ENCODE measurements at places on chromosomes 4 and X. TPM values are rescaled to one million over a fixed set of nuclear protein-coding genes. Genes with fewer than 3 reads are reported as not detected.
A peak's percentile ranks its signal among the peaks of the same experiment; 100 is the strongest.

AFP gene
- polyA plus RNA-seq = not detected

EXOC1L gene
- not detected for polyA plus RNA-seq

TRAM1L1 gene
- 0.34 TPM for polyA plus RNA-seq

FAAH2 gene
- polyA plus RNA-seq = 0.10 TPM

GLA gene
- polyA plus RNA-seq = 19.9 TPM

DNA sequence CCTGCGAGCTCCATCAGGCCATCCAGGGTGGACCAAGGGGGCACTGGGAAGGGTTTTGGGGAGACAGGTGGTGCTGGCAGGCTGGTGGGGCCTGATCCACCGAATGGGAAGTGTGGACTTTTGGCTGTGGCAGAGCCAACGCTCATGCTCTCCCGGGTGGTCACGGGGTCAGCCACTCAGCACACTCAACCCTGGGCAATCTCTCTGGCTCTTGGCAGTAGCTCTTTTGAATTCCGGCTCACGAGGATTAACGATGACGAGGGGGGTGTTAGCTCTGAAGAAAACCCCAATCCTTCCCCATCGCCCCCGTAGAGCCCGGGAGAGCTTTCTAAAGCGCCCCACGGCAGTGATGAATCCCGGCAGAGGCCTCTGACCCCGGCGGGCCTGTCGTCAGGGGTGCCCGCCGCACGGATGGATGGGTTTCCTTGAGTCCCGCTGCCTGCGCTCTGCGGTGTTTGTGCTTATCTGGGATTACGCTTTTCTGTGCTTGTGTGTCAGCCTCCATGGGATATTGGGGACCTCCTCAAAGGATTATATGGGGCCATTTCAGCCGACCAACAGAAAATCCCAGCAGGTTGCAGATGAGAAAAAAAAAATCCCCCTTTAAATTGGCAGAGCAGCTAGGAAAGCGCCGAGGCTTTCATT lies 156.8 kb upstream of the PSAPL1 start:
- no peaks in the 10 kb centered on the region for H3K36me3 ChIP-seq
- no peaks in the 10 kb centered on the region for H3K4me1 ChIP-seq
- no peak overlapping the region for H3K27ac ChIP-seq
- no peaks in the 10 kb centered on the region for H3K27me3 ChIP-seq
- no peak for DNase-seq
- H3K4me3 ChIP-seq = no peak overlapping the region

- peak overlapping the region; percentile 60 for H3K4me3 ChIP-seq
- H3K27me3 ChIP-seq = no peaks in the 10 kb centered on the region
- H3K27ac ChIP-seq = peak overlapping the region; percentile 34
- H3K36me3 ChIP-seq = no peaks in the 10 kb centered on the region
Observed at GRCh38 chrX:102652031-102652688, 877 bp downstream of the GPRASP1 start.

DNA sequence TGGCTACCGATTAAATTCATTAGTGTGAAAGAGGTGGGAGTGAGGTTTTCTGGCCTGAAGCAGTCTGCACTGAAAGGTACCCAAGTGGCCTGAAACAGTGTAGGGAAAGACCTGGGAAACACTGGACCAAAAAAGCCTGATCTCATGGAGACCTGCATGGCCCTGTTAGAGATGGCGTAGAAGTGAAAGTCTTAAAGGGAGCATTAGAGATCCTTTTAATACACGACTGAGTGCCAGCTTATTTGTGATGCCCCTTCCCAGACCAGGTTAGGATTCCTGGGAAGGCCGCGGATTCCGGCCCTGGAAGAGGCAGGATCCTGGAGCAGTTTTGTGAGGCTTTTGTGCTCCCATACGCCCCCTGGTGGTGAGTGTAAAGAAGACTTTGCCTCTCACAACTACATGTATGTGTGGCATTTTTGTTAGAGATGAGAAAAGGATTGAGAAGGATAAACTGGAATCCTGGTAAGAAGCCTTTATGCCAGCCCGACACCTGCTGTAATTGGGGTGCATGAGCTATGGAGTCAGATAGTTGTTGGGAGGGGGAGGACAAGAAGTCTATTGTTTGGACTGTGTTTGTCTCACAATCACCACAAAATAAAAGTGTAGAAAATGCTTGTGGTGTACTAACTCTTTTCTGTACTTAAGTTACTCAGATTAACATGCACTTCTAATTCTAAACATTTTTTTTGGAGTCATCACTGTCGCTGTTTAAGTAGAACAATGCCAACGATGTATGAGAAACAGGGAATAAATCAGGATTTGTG lies 54.0 kb downstream of the JADE1 start:
- peaks cover 67% of the 10 kb centered on the region for H3K36me3 ChIP-seq
- DNase-seq = peak; percentile 75
- H3K4me3 ChIP-seq = no peak overlapping the region
- no peaks in the 10 kb centered on the region for H3K27me3 ChIP-seq
- peaks cover 45% of the 10 kb centered on the region for H3K4me1 ChIP-seq

DNA sequence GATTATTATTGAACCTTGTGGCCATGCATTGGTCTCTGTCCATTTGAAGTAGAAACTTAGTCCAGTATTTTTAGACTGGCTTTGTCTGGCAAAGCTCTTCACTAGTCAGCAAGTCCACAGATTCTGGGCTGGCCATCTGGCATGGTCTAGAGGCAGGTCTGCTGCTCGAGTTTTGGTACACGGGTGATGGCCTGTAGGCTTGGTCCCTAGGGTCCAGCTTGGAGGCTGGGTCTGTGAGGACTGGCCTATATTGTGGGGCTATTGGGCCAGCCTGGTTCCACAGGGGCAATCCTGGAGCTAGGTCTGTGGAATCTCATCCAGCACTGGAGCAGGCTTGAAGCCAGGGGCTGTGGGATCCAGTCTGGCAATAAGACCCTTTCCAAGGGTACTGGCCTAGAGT lies 607.6 kb upstream of the KLHL4 start:
- no peaks in the 10 kb centered on the region for H3K4me1 ChIP-seq
- no peak overlapping the region for H3K27ac ChIP-seq
- DNase-seq = no peak
- no peaks in the 10 kb centered on the region for H3K27me3 ChIP-seq

DNA sequence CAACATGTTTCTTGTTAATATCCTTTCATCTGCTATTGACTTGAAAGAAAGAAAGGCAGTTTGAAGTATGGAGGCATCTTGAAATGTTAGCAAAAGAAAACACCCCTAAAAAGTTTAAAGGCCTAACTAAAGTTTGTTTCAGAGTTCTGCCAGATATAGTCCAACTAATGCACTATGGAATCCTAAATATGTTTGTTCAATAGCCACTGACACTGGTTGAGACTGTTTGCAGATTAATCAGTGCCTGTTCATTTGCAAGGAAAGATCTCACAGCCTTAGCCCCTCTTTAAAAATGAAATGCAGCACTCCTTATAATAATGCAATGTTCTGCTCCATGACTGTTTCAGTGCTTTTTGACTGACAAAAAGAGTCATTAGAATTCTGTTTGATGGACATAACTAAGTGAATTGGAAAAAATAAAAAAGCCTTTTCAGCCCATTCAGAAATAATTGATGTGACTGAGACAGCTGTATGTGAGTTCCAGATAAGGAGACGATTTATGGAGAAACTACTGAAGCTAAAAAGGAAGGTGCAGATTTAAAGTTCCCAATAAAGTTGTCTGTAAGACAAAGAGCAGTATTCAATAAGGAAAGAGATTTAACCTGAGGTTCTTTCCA lies 192.0 kb downstream of the PCDH7 start:
- no peak overlapping the region for H3K27ac ChIP-seq
- H3K4me3 ChIP-seq = no peak overlapping the region
- DNase-seq = no peak
- H3K36me3 ChIP-seq = no peaks in the 10 kb centered on the region
- no peaks in the 10 kb centered on the region for H3K4me1 ChIP-seq

GRCh38 chr4:153181700-153182099 lies 22.5 kb upstream of the TRIM2 start:
- H3K4me3 ChIP-seq = no peak overlapping the region
- DNase-seq = no peak
- no peaks in the 10 kb centered on the region for H3K36me3 ChIP-seq
- no peaks in the 10 kb centered on the region for H3K4me1 ChIP-seq

GRCh38 chr4:1644891-1645657 lies 39.0 kb downstream of the FAM53A start:
- DNase-seq = peak; percentile 75
- no peaks in the 10 kb centered on the region for H3K27me3 ChIP-seq
- no peaks in the 10 kb centered on the region for H3K4me1 ChIP-seq
- H3K36me3 ChIP-seq = no peaks in the 10 kb centered on the region

GRCh38 chr4:8577972-8578371 lies 2.2 kb upstream of the GPR78 start:
- H3K4me1 ChIP-seq = no peaks in the 10 kb centered on the region
- DNase-seq = no peak

- DNase-seq = no peak
- no peaks in the 10 kb centered on the region for H3K4me1 ChIP-seq
- H3K27me3 ChIP-seq = no peaks in the 10 kb centered on the region
- H3K4me3 ChIP-seq = no peak overlapping the region
- no peaks in the 10 kb centered on the region for H3K36me3 ChIP-seq
- H3K27ac ChIP-seq = no peak overlapping the region
Observed at GRCh38 chrX:30153881-30154260, 61.5 kb upstream of the MAGEB2 start.

- DNase-seq = no peak
- H3K4me3 ChIP-seq = no peak overlapping the region
- no peaks in the 10 kb centered on the region for H3K36me3 ChIP-seq
- H3K27ac ChIP-seq = no peak overlapping the region
- H3K27me3 ChIP-seq = no peaks in the 10 kb centered on the region
Observed at GRCh38 chrX:133448512-133449076, 33.3 kb upstream of the GPC4 start.

- no peaks in the 10 kb centered on the region for H3K27me3 ChIP-seq
- DNase-seq = no peak
- no peaks in the 10 kb centered on the region for H3K4me1 ChIP-seq
- no peak overlapping the region for H3K4me3 ChIP-seq
- no peaks in the 10 kb centered on the region for H3K36me3 ChIP-seq
Observed at GRCh38 chr4:166422475-166422874, 549.4 kb downstream of the TLL1 start.

Data from heart left ventricle (tissue), 16 donors.